ENCODE measurements at places on chromosomes 11 and 22.
A peak's percentile ranks its signal among the peaks of the same experiment; 100 is the strongest.

DNA sequence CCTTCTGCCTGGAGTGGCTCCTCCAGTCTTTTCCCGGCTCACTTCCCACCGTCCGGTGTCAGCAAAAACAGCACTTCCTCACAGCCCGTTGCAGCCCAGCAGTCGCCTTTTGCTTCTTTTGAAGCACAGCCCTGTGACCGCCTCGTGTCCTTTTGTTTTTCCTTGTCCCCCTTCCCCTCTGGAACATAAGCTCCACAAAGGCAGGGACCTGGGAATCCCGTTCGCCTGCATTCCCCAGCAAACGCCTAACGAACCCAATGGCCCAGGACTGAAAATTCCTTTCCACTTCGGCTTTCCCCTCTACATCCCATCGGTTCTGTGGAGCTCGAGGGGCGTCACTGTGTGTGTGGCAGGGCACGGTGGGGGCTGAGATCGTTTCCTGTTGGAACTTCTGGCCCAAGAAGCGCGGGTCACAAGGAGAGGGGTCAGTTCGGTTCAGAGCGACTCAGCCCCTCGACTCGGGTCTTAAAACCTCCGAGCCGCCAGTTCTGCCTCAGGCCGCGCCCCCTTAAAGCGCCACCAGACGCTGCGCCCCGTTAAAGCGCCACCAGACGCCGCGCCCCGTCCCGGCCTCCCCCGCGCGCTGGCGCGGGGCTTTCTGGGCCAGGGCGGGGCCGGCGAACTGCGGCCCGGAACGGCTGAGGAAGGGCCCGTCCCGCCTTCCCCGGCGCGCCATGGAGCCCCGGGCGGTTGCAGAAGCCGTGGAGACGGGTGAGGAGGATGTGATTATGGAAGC lies 841 bp downstream of the RIC8A start:
- DNase-seq = peak; percentile 78

GRCh38 chr22:19580291-19580890 lies 56.2 kb upstream of the CLDN5 start:
- no peak for DNase-seq

GRCh38 chr11:111327908-111328624 lies 29.7 kb downstream of the POU2AF3 start:
- no peak for DNase-seq

DNA sequence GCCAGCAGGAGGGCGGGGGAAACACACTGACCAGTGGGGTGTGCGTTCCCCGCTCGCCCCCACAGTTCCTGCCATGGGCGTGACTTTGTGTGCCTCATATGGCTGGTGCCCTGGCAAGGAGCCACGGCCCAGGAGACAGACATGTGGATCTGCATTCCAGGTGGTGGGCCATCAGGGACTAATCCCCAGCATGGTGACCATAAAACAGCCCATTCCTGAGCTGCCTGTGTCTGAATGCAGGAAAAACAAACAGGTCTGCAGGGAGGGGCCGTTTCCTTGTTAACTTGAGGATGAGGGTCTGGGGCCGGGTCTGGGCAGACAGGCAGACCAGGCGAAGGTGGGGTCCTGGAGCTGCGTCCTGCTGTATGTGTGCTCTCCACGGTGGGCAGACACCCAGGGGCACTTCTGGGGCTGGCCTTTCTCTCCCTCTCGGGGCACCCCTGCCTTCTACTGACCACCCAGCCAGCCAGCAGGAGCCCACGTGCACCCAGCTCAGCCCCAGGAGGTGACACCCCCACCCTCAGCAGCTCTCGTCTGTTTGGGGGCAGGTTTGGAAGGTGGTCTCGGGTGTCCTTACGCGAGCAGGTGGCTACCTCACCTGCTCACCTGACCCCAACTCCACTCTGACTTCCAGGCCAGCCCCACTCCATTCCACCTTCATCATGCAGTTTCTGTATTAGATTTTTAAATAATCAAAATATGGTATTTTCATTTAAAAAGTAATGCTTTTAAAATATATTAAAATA lies 120.3 kb downstream of the KCNQ1OT1 start:
- no peak for DNase-seq

GRCh38 chr11:112049777-112050176 lies 24.0 kb downstream of the PIH1D2 start:
- DNase-seq = no peak

GRCh38 chr22:26660961-26661578 lies 3.7 kb downstream of the MIAT start:
- no peak for DNase-seq

DNA sequence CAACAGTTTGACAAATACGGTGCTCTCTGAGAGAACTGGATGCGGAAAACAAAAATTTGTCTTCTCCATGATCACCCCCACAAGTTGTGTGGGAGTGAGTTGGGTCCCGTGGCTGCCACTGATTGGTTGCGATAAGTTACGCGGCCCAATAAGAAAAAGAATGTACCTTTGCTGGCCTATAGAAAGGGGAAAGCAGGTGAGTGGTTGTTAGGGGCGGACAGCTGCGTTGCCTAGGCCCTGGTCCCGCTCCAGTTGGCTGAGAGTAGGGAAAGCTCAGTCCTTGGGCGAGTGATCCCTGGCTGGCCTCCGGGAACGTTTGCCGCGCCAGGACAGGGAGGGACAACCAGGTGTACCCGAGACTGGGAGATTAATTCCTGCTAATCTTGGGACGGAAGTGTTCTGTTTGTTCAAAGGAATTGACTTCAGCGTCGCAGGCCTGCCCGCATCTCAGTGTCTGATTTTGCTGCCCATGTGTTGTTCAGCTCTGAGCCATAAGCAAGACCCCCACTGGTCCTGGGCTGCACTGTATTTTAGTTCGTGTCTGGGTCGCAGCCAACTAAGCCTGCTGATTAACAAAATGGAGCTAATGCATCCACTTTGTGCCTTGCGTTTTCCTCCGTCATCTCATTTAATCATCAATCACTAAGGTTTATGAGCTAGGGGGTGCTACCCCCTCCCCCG lies 773 bp upstream of the SYVN1 start:
- DNase-seq = peak; percentile 66

GRCh38 chr22:38443628-38444521 lies 11.1 kb downstream of the KCNJ4 start:
- DNase-seq = no peak

GRCh38 chr11:64536396-64536941 lies 54.6 kb upstream of the SLC22A12 start:
- DNase-seq = no peak

DNA sequence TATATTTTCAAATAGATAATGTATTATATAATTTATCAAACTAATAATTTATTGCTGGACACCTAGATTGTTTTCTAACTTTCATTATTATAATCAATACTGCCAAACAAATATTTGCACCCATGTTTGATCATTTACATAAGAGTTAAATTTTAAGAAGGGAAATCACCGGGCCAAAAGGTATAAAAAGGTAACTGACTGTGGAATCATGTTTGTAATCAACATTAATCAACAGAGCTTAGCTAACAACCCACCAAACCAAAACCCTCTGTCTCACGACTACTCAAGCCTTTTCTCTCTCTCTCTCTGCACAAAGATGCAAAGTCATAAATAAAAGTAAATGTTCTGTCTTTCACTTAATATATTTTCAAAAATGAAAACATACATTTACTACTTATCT lies 14.8 kb downstream of the LPXN start:
- DNase-seq = no peak

DNA sequence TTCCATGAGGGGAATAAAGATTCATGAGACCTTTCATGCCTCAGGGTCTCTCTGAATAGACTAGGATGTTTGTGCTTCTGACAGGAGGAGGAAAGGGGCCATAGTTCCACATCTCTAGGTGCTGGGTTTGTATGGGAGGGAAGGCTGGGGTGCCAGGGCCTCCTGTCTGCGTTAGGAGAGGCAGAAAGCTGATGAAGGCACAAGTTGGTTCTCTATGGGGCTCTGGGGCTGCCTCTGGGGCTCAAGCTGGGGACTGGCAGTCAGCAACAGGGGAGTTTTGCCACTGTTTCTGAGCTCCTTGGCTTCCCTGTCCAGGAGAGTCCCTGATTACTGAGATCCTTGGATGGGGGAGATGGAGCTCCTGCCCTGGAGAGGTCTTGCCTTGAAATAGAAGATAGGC lies 4.1 kb downstream of the KCNE3 start:
- DNase-seq = no peak

GRCh38 chr11:78403781-78404180 lies 13.8 kb downstream of the GAB2 start:
- no peak for DNase-seq

GRCh38 chr11:48078689-48079088 lies 98.3 kb downstream of the PTPRJ start:
- no peak for DNase-seq

GRCh38 chr22:49768077-49768910 lies 59.4 kb downstream of the BRD1 start:
- DNase-seq = no peak

DNA sequence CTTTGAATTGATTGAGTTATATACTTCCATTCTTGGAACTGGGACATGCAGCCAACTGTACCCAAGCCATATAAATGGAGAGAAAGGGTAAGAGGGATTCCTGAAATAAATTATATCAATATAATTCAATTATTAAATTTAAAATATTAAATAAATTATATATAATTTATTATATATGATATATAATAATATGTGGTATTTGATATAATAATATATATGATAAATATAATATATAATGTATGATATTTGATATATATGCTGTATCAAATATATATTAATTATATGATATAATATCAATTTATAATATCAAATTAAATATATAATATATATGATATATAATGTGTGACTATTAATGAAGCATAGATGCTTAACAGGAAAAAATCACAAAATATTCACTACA lies 677.0 kb downstream of the NELL1 start:
- DNase-seq = no peak

DNA sequence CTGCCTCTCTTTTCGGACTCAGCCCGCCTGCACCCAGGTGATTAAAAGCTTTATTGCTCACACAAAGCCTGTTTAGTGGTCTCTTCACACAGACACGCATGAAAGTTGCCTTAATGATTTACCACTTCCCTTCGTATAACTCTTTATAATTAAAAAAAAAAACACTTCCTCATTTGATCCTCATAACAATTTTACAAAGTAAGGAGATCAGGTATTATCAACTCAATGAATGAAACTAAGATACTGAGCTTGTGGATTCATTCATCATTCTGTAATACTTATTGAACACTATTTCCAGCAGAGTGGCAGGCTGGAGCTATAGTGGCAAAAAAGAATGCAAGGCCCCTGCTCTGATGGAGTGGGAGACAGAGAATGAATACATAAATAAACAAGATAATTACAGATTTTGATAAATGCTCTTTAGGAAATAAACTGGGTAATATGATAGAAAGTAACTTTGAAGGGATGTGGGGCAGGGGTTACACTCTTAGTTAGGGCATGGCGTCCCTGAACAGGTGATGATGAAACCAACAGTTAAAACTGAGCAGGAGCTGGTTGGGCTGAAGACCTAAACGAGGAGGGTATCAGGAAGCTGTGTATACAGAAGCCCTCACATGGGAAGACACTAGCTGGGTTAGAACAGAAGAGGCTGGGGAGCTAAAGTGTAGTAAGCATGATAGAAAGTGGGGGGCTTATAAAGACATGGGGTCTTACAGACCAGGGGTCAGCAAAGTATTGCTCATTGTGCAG lies 5.4 kb upstream of the CRTAM start:
- no peak for DNase-seq

Data from stimulated activated CD4-positive, alpha-beta T cell treated with anti-CD3 and anti-CD28 coated beads, Interleukin-12 subunit alpha, Interleukin-12 subunit beta, amount 100 ng/mL, for 4 hours (primary cell).